ENCODE measurements at places on chromosomes 16 and 17.

- no peak for DNase-seq
These were observed 21.2 kb upstream of the GINS2 start for GRCh38 chr16:85709766-85710585.

GRCh38 chr16:63568164-63568563 is 1531.9 kb upstream of the CDH8 start:
- no peak for DNase-seq

- peak; percentile 43 for DNase-seq
These were observed 321.3 kb downstream of the SEC14L1 start for GRCh38 chr17:77462090-77462489.

- no peak for DNase-seq
These were observed 13.0 kb downstream of the C16orf87 start for GRCh38 chr16:46817961-46818360.

- no peak for DNase-seq
These were observed 5.8 kb upstream of the ABCA9 start for GRCh38 chr17:69066482-69066881.

GRCh38 chr17:51015145-51015558 is 105.5 kb downstream of the SPAG9 start:
- DNase-seq = no peak

DNA sequence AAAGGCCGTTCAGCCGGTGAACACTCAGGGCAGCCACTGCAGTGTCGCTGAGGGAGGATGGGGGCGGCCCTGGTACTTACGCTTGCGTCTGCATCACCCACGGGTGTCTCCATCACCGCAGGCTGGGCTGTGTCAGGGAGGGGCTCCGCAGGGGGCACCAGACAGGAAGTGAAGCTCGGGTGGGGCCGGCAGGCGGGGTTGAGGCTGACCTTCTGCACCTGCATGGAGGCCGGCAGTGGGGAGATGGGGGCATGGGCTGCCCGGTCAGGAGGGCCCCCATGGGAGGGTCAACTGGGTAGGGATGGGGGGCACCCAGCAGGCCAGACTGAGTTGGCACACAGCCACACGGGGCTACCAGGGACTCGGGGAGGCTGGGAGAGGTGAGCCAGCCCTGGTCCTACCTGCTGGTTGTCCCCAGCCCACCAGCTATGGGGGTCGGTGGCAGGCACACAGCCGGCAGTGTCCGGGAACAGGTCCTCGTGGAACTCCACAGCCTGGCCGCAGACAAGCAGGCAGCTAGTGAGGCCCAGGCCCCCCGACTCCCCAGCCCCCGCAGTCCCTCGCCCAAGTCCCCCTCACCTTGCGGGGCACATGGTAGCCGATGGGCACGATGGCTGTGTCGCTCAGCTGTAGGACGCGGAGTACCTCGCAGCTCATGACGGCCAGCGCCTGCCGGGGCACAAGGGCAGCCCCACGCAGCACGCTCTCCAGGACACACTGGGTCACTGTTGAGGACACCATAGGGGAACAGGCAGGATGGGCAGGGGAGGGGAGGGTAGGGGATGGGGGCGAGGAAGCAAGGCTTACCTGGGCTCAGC is 7.2 kb upstream of the VASN start:
- DNase-seq = no peak

- no peak for DNase-seq
These were observed 43.6 kb downstream of the SOCS3 start for GRCh38 chr17:78316115-78316866.

DNA sequence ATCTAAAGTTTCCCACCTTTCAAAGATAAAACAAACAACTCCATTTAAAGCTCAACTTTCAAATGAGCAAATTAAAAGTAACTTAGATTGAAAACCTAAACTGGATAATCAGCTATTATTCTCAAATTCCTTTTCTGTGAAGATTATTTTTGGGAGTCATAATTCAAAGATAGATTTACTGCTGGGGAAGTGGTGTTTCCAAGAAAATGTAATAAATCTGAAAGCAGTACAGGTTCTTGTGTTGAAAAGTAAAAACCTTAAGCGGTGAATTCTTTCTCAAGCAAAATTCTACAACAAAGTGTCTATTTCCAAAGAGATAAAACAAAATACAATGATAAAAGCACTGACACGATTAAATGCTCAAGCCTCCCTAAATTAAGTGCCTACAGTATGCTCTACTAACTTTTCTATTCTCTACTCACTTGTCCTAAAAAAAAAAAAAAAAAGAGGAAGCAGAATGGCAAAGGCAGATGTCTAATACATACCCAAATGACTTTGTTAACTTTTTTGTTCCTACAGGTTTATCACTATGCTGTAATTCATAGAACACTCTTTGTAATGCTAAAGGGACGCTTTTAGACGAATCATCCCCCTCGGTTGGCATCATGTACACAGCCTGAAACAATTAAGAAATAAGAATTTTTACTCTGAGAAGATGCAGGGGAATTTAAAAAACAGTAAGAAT is 34.5 kb downstream of the LITAFD start:
- DNase-seq = no peak

DNA sequence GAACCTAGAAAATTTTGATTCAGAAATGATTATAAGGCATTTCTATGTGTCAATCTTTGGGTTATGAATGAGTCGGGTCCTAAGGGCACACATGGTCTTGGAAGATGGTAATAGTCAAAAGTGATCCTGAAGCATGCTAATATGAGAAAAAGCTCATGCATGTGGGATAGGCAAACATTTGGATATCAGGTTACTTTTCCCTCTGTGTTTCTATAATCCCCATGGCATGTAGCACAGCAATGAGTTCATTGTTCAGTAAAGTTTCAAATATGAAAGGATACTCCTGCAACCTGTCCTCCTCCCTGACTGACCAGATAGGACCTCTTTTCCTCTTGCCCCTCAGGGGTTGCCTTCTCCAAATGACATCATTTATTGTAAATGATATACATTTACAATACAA is 249.9 kb upstream of the MON1B start:
- DNase-seq = no peak

DNA sequence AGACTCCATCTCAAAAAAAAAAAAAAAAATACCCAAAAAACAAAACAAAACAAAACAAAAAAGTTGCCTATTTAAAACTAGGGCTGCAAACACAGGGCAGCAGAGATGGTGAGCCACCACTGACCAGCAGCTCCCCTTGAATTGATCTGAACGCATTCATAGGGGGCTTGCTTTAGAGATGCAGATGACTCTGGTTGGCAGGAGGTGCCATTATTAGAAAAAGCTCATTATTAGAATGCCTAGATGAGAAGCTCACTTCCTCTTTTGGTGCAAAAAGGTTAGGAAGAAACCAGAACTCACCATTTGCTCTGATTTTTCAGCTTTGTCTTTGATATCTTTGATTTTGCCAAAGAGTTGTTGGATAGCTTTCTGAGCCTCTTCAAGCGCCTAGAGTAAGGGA is 53.1 kb downstream of the VPS53 start:
- no peak for DNase-seq
